ENCODE measurements at places on chromosomes 5 and 9. TPM values are rescaled to one million over a fixed set of nuclear protein-coding genes. Genes with fewer than 3 reads are reported as not detected.

Gene PCDHB8
- 0.18 TPM for total RNA-seq

Gene AJM1
- total RNA-seq: 0.18 TPM

Gene SLC25A25
- total RNA-seq: 17.9 TPM

Gene CENPH
- total RNA-seq: 10.8 TPM

Measured in IMR-90 (cell line).